ENCODE measurements at places on chromosomes 1 and 21. TPM values are rescaled to one million over a fixed set of nuclear protein-coding genes. Genes with fewer than 3 reads are reported as not detected.

PRDM16 gene
- total RNA-seq, result 0.22 TPM

DNA sequence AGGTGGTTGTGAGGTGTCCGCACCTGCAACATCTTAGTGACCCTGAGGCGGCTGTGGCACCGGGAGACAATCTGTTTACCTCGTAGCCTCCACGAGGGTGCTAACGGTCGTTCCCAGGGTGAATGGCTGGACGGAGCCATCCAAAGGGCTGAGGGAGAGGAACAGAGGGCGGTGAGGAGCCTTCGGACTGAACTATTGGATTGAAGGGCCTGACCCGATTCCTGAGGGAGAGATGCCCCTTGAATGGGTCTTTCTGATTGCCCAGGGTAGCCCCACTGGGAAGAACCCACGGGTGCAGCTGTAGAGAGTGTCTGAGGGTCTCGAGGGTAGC is 2.3 kb downstream of the NR5A2 start:
- no peak for DNase-seq

RNU1-4 gene
- total RNA-seq, result not detected

ZBTB18 gene
- 19.7 TPM for total RNA-seq

GRCh38 chr1:100178091-100178490 is at the start of gene LRRC39:
Gene LRRC39, minus strand, starts transcription at chr1:100178256. Its CDS starts 9,740 bp downstream, at chr1:100168516.
- no peak for DNase-seq

PRRX1 gene
- 23.9 TPM for total RNA-seq

CRNN gene
- total RNA-seq, result not detected

GRCh38 chr1:176919386-176920378 is 244.8 kb downstream of the ASTN1 start:
- DNase-seq, result no peak

DNA sequence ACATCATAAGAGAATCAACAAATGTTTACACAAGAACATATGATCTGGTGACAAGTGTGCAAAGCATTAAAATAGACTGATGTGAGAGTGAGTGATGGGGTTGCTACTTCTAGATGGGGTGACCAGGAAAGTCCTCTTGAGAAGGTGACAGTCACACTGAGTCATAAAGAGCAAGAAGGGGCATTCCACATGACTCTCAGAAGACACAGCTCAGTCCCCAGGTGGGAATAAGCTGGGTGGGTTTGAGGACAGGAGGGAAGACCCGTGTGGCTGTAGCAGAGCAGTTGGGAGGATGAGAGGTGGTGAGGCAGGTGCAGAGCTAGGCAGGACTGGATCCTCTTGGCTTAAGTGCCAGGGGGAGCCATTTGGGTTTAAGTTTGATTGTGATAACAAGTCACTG is 53.1 kb downstream of the TNR start:
- no peak for DNase-seq

- DNase-seq, result peak; percentile 53
Observed at GRCh38 chr1:178940068-178940765, 69.3 kb upstream of the ANGPTL1 start.

DNA sequence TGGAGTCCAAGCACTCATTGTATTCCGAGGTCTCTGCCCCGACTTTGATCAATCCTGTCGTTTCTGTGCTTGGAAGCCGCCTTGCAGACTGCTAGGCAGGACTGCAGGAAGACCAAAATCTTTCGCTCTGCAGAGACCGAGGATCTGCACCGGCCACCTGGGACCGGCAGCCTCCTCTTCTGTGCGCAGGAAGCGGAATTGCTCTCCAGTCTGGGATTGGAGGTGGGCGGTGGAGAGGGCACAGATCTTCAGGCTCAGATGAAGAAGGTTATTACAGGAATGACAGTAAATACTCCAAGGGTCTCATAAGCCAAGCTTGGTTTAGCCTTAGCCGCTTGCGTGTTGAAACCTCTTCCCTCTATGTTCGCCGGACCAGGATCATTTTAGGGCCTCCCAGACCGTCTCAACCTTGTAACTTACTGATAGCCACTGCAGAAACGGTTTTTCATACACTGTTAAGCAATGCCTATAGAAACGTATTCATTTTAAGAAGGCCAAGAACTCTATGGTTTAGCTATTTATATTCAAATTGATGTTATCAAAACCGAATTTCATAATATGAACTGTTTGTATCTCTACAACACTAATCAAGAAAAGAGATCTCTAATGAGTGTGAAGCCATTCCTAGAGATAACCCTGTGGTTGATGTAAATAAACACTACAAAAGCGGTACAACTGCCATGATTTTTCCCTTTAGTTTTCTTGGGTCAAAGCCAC is 1.1 kb downstream of the MIA3 start:
- DNase-seq, result no peak

Data from right atrium auricular region (tissue), 2 donors.